ENCODE measurements at places on chromosomes 1 and 21.
A peak's percentile ranks its signal among the peaks of the same experiment; 100 is the strongest.

- peaks cover 19% of the 10 kb centered on the region for H3K36me3 ChIP-seq
- DNase-seq, result no peak
- H3K27ac ChIP-seq, result no peak overlapping the region
- H3K4me1 ChIP-seq, result peaks cover 3% of the 10 kb centered on the region
Measured at GRCh38 chr1:224592636-224593582, 23.2 kb upstream of the CNIH3 start.

- peak; percentile 29 for DNase-seq
- H3K27me3 ChIP-seq, result no peaks in the 10 kb centered on the region
- peaks cover 73% of the 10 kb centered on the region for H3K4me1 ChIP-seq
- peak overlapping the region; percentile 98 for H3K4me3 ChIP-seq
Measured at GRCh38 chr1:206685769-206686477, 1.2 kb downstream of the MAPKAPK2 start.

DNA sequence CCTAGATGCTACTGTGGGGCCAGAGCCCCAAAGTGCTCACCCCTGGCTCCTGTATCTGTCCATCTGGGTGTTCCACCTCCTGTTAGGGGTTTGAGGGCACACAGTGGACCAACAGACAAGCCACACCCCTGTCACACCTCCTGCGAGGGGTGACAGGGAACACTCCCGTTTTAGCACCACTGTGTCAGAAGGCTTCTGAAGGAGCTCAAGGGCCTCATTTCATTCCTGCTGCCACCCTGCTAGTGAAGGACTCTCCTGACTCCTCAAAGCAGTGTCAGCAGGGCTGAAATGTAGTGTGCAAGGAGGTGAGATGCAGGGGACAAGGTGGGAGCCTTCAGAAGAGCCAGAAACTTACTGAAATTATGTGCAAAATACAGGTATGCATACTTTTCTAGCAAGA is 174.6 kb downstream of the GPATCH2 start:
- H3K4me1 ChIP-seq, result no peaks in the 10 kb centered on the region
- no peak overlapping the region for H3K27ac ChIP-seq
- no peak overlapping the region for H3K4me3 ChIP-seq
- DNase-seq, result no peak
- H3K27me3 ChIP-seq, result no peaks in the 10 kb centered on the region

DNA sequence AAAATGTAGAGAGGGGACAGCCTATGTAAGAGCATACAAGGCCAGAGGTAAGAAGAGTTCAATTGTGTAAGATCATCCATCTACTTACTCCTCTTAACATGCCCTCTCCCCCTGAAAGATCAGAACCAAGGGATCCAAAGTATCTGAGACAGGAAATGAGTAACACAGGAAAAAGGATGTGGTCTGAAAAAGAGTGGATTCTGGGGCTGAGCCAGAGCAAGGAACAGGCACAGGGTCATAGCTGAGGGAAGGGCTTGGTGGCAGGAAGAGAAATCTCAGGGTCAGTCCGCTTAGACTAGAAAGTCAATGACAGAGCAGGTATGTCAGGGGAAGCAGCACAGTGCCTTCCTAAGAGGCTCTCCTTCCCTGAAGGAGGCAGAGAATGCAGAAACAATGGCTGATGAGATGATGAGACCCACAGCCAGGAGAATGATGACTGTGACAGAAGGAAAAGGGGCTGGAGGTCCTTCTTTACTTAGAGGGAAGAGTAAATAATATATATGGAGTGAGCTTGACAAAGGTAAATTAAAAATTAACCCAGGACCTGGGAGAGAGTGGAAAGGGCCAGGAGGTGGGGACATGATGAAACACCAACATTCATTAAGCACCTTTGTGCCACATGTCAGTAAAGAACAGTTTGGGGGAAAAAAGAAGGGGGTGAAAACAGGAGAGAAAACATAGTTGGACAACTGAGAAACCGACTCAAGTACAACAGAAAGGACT is 26.2 kb upstream of the A3GALT2 start:
- H3K4me1 ChIP-seq, result peaks cover 25% of the 10 kb centered on the region
- peak overlapping the region; percentile 97 for H3K4me3 ChIP-seq
- H3K27me3 ChIP-seq, result no peaks in the 10 kb centered on the region
- no peaks in the 10 kb centered on the region for H3K36me3 ChIP-seq
- peak overlapping the region; percentile 13 for H3K27ac ChIP-seq

- H3K36me3 ChIP-seq, result peaks cover 22% of the 10 kb centered on the region
- no peaks in the 10 kb centered on the region for H3K27me3 ChIP-seq
- peak overlapping the region; percentile 30 for H3K27ac ChIP-seq
- DNase-seq, result no peak
Measured at GRCh38 chr1:231020139-231020601, 19.9 kb downstream of the FAM89A start.

GRCh38 chr1:200157715-200158114 is 130.2 kb downstream of the NR5A2 start:
- no peaks in the 10 kb centered on the region for H3K27me3 ChIP-seq
- H3K4me1 ChIP-seq, result peaks cover 21% of the 10 kb centered on the region
- H3K27ac ChIP-seq, result no peak overlapping the region
- H3K36me3 ChIP-seq, result no peaks in the 10 kb centered on the region

DNA sequence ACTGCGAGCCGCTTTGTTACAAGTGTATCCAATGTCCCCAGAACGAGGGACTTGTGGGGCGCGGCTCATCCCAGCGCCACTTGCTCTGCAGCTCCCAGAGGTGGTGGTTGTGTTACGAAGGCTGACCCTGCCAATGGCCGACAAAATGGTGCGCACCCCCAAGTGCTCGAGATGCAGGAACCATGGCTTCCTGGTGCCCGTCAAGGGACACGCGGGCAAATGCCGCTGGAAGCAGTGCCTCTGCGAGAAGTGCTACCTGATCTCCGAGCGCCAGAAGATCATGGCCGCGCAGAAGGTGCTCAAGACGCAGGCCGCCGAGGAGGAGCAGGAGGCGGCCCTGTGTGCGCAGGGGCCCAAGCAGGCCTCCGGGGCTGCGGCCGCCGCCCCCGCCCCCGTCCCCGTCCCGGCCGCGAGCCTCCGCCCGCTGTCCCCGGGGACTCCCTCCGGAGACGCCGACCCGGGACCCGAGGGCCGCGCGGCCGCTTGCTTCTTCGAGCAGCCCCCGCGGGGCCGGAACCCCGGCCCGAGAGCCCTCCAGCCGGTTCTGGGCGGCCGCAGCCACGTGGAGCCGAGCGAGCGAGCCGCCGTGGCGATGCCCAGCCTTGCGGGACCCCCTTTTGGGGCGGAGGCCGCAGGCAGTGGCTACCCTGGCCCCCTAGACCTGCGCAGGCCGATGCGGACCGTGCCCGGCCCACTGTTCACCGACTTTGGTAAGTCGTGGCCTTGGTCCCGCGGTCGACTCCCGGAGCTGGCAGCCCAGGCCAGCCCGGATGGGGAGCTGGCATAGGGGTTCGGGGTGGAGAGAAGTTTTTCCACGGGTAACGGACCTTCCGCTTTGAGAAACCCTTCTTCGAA is at the start of gene DMRTB1:
TSS of gene DMRTB1 (plus strand) at position 79 of the 855 bp plus-strand sequence. CDS start at position 134, 55 bp downstream.
- no peaks in the 10 kb centered on the region for H3K36me3 ChIP-seq
- no peak within 1 kb of the TSS for H3K27ac ChIP-seq
- H3K4me3 ChIP-seq, result no peak within 1 kb of the TSS
- no peaks in the 10 kb centered on the region for H3K4me1 ChIP-seq

DNA sequence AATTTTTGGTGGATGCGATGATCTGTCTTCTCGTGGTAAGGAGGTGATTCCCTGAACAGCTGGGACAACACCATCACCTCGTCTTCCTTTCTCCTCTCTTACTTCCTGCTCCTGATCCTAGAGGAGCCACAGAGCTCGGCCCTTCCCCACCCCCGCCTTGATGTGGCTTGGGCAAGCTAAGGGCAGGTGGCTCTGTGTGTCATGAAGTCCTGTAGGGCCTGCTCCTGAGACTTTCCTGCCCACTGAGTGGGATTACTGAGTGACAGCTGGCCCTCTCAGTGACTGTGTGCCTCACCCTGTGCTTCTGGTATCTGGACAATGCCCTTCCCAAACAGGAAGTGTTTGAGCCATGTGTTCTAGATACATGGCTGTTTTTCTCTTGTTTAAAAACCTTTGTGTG is 153.0 kb downstream of the KCNJ6 start:
- H3K4me1 ChIP-seq, result no peaks in the 10 kb centered on the region
- no peaks in the 10 kb centered on the region for H3K36me3 ChIP-seq
- no peak overlapping the region for H3K4me3 ChIP-seq
- DNase-seq, result no peak
- no peaks in the 10 kb centered on the region for H3K27me3 ChIP-seq
- H3K27ac ChIP-seq, result no peak overlapping the region

DNA sequence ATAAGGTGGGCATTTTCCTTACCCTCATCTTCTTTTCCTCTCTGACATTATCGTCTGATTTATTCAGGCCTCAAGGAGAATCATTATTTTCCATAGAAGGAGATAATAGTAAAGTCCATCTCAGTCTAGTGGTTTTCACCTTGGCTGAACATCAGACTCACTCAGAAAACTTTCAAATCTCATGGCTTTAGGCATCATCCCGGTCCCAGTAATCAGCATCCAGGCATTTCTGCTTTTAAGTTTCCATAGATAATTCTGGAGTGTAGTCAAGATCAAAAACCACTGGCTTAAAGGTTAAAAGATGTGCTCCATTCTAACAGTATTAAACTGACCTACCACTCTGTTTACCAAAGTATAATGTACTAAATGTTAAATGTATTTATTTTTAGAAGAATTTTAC is 49.4 kb downstream of the RNF2 start:
- no peak overlapping the region for H3K27ac ChIP-seq
- no peak for DNase-seq
- no peaks in the 10 kb centered on the region for H3K27me3 ChIP-seq
- H3K36me3 ChIP-seq, result peaks cover 90% of the 10 kb centered on the region

DNA sequence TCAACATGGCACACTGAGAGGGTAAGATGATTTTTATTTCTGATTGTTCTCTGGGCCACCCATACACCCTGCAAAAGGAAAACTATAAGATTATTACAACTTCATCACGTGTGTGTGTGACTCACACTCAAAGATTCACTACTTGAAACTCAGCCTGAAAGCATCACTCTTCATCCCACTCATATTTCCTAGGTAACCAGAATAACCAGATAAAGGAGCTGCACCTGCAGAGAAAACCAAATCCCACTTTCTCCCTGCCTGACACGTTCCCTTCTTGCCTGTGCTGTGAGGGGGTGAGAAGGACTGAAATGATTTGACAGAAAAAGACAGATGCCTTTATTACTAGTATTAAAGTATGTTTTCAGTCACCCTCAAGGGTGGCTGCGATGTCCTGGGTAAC is 131.6 kb downstream of the TGFBR3 start:
- DNase-seq, result no peak
- H3K36me3 ChIP-seq, result no peaks in the 10 kb centered on the region
- H3K4me3 ChIP-seq, result no peak overlapping the region
- no peaks in the 10 kb centered on the region for H3K27me3 ChIP-seq
- H3K27ac ChIP-seq, result no peak overlapping the region

- H3K36me3 ChIP-seq, result no peaks in the 10 kb centered on the region
- no peak for DNase-seq
- H3K27ac ChIP-seq, result peak overlapping the region; percentile 20
Measured at GRCh38 chr1:22021061-22021460, 19.6 kb downstream of the CELA3A start.

DNA sequence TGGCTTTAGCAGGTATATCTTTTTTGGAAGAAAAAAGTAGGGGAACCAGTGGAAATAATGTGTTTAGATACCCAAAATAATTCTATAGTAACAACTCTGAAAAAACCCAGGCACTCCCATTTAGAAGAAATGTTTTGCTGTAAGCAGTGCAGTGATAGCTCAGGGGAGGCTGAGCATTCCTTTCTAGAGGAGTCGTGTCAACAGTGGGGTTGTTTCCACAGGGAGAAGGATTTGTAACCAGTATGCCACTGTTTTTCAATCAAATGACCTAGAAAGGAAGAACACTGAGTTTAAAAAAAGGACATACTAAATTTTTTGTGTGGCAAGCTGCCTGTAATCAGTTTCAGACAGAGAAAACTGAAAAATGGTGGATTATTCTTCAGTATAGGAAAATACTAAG is 2.4 kb downstream of the PGD start:
- H3K27me3 ChIP-seq, result no peaks in the 10 kb centered on the region
- DNase-seq, result no peak
- H3K4me1 ChIP-seq, result peaks cover 12% of the 10 kb centered on the region

- H3K4me3 ChIP-seq, result peak overlapping the region; percentile 85
- peaks cover 58% of the 10 kb centered on the region for H3K4me1 ChIP-seq
- no peaks in the 10 kb centered on the region for H3K27me3 ChIP-seq
- peak; percentile 66 for DNase-seq
Measured at GRCh38 chr1:111222308-111223125, 5.0 kb upstream of the CHI3L2 start.

DNA sequence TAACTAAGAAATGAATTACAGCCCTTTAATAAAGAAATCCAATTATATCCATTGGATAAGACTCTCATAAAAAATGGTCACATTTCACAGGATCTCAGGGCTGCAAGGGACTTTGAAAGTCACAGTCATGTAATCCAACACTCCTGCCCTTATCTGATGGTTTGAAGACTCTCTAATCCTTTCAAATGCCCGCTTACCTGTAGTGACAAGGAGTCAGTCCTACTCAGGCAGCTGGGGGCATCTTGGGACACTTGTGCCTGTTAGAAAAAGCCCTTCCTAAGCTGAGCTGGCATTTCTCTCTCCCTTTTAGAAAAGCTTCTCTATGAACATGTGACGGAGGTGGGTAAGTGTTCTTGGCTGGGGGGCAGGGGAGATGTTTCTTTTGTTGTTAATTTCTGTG is 11.0 kb upstream of the ZNF691 start:
- no peaks in the 10 kb centered on the region for H3K27me3 ChIP-seq
- H3K27ac ChIP-seq, result no peak overlapping the region
- H3K4me3 ChIP-seq, result no peak overlapping the region
- H3K36me3 ChIP-seq, result no peaks in the 10 kb centered on the region

DNA sequence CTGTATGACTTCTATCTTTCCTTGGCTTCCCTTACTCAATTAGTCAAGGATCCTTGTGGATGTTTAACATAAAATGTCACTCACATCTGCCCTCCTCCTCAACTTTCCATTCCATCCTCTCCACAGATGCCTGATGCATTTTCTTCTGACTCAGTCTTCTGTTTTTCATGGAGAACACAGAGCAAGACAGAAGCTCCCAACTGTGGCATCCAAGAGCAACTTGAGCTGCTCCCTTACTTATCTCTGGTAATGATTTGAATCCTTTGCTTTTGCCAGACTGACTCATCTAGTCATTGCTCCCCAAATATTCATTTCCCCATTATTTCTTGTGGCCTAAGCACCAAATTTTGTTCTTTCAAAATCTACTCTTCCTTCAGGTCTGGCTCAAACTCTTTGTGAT is 120.6 kb downstream of the LYPLAL1 start:
- H3K36me3 ChIP-seq, result no peaks in the 10 kb centered on the region
- no peak overlapping the region for H3K27ac ChIP-seq
- no peak for DNase-seq
- H3K27me3 ChIP-seq, result no peaks in the 10 kb centered on the region

DNA sequence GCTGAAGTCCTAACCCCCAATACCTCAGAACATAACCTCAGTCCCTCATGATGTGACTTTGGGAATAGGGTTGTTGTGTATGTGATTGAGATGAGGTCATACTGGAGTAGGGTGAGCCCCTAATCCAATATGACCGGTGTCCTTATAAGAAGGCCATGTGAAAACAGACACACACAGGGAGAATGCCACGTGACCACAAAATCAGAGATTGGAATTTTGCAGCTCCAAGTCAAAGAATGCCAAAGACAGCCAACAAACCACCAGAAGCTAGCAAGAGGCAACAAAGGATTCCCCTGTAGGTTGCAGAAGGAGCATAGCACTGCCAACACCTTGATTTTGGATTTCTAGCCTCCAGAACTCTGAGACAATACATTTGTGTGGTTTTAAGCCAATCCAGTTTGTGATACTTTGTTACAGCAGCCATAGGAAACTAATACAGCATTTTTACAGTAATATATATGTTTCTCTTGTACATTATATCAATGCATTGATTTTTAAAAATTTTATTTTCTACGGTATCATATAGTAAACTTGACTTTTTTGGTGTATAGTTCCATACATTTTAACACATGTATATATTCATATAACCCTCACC is 5.4 kb downstream of the ZSWIM5 start:
- H3K27me3 ChIP-seq, result peaks cover 7% of the 10 kb centered on the region
- peaks cover 17% of the 10 kb centered on the region for H3K4me1 ChIP-seq
- H3K27ac ChIP-seq, result no peak overlapping the region
- H3K36me3 ChIP-seq, result peaks cover 7% of the 10 kb centered on the region
